Vagina (tissue), 2 donors: ENCODE measurements at places on chromosomes 4 and X.

GRCh38 chrX:24668111-24668510 is 21.0 kb upstream of the PCYT1B start:
- no peak for DNase-seq
- no peak overlapping the region for H3K27ac ChIP-seq
- no peaks in the 10 kb centered on the region for H3K27me3 ChIP-seq
- H3K4me1 ChIP-seq: no peaks in the 10 kb centered on the region
- H3K4me3 ChIP-seq: no peak overlapping the region
- H3K36me3 ChIP-seq: no peaks in the 10 kb centered on the region

DNA sequence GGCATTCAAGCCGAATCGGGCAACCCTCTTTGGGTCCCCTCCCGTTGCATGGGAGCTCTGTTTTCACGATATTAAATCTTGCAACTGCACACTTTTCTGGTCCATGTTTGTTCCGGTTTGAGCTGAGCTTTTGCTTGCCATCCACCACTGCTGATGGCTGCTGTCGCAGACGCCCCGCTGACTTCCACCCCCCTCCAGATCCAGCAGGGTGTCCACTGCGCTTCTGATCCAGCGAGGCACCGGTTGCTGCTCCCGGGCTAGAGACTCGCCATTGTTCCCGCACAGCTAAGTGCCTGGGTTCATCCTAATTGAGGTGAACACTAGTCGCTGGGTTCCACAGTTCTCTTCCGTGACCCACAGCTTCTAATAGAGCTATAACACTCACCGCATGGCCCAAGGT is 13.3 kb downstream of the ACOX3 start:
- no peaks in the 10 kb centered on the region for H3K27me3 ChIP-seq
- H3K4me1 ChIP-seq: peaks cover 32% of the 10 kb centered on the region
- H3K27ac ChIP-seq: no peak overlapping the region

DNA sequence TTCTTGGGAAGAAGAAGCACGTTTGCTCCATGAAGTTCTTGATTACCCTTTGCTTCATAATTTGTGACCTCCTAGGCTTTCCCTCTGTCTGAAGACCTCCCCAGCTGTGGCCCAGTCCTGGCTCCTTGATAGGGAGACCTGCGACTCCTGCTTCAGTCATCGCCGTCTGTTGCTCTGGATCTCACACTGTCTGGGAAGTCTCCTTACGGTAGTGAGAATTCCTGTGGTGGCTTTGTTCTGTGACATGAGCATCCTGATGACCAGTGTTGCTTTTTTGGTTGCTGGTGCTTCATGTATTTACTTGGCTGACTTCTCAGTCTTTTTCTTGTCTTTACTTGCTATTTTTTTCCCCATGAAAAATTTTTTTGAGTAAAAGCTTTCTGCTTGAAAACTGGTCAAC is 44.2 kb downstream of the JADE1 start:
- H3K36me3 ChIP-seq: no peaks in the 10 kb centered on the region
- H3K4me1 ChIP-seq: peaks cover 6% of the 10 kb centered on the region
- no peaks in the 10 kb centered on the region for H3K27me3 ChIP-seq
- DNase-seq: no peak

DNA sequence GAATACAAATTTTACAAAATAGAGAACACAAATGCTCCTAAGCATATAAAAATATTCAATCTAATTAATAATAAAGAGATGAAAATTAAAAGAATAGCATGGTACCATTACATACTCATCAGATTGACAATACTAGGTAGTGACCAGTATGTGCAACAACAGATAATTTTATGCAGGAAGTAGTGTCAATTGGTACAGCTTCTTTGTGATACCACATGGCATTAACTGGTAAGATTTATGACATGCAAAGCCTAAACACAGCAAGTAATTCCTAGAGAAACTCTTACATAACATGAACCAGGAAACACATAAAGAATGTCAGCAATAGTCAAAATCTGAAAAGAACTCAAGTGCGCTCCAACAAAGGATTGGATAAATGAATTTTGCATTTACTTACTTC is 26.3 kb downstream of the CXCL2 start:
- H3K27ac ChIP-seq: no peak overlapping the region
- H3K27me3 ChIP-seq: no peaks in the 10 kb centered on the region
- no peaks in the 10 kb centered on the region for H3K4me1 ChIP-seq
- H3K36me3 ChIP-seq: no peaks in the 10 kb centered on the region
- no peak for DNase-seq
- no peak overlapping the region for H3K4me3 ChIP-seq

DNA sequence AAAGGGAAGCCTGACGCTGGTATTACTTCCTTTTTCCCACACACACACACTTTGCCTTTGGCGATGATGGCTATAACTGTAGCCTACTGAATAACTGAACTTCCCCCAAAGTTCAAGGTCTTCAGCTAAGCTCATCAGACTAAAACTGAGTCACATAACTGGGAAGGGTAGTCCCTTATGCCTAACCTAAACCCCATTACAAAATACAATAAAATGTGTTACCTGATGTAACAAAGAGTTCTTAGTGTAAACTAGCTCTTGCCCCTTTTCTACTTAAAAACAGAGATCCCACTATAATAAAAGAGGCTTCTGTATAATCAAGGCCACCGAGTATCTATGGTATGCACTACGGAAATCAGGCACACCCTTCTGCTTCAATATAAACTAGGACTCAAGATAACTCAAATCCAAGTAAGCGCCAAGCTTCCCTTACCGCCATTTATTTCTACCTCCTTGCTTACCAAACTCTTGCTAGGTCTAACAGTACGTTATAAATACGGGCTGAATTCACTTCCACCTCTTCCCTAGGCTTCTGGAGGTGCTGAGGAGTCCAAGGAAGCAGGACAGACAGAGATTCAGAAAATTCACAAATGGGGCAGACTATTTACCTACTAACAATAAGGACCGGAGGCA is 2.4 kb downstream of the OTUD4 start:
- no peak for DNase-seq
- peaks cover 37% of the 10 kb centered on the region for H3K4me1 ChIP-seq
- H3K36me3 ChIP-seq: no peaks in the 10 kb centered on the region
- peak overlapping the region; percentile 96 for H3K4me3 ChIP-seq
- H3K27me3 ChIP-seq: no peaks in the 10 kb centered on the region

GRCh38 chr4:26020881-26021280 is 106.9 kb downstream of the SMIM20 start:
- no peak for DNase-seq
- no peaks in the 10 kb centered on the region for H3K27me3 ChIP-seq
- no peak overlapping the region for H3K4me3 ChIP-seq
- H3K27ac ChIP-seq: peak overlapping the region; percentile 30
- H3K36me3 ChIP-seq: no peaks in the 10 kb centered on the region
- H3K4me1 ChIP-seq: peaks cover 34% of the 10 kb centered on the region

DNA sequence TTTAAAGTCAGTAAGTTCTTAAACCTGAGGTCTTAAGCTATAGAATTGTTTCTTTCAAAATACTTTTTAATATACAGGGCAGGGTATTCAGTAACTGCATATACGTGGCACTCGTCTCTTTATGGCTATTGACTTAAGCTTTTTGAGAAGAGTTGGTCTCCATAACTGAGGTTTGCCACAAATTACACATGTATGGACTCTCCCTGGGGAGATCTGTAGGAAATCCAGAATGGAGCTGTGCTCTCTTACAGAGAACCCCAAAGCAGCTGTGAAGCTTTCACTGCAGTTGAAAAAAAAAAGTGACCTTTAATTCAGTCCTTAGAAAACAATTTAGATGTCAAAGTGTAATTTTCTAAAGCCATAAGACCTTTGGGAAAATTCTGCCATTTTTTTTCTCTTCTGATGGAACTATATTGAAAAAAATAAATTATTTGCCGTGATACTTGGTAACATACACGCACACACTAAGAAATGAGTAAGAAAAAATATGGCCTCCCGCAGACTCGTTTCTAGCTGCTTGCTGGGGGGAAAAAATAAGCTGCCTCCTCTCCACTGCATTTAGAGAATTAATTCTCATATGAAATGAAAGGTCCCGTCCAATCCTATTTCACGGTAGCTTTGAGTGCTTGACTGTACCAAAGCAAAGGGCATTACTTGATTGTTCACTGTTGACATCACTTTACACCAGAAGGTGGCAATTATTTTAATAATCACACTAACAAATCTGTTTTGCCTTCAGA is 159.4 kb upstream of the TENM3 start:
- DNase-seq: no peak
- H3K36me3 ChIP-seq: no peaks in the 10 kb centered on the region
- no peak overlapping the region for H3K27ac ChIP-seq
- H3K27me3 ChIP-seq: no peaks in the 10 kb centered on the region

- no peak for DNase-seq
- no peak overlapping the region for H3K27ac ChIP-seq
- H3K4me3 ChIP-seq: no peak overlapping the region
- H3K27me3 ChIP-seq: no peaks in the 10 kb centered on the region
These were observed 85.7 kb upstream of the EXOC1L start for GRCh38 chr4:55733932-55734331.

- no peaks in the 10 kb centered on the region for H3K4me1 ChIP-seq
- H3K27ac ChIP-seq: no peak overlapping the region
- H3K27me3 ChIP-seq: no peaks in the 10 kb centered on the region
- no peak overlapping the region for H3K4me3 ChIP-seq
- no peaks in the 10 kb centered on the region for H3K36me3 ChIP-seq
These were observed 158.0 kb downstream of the REPS2 start for GRCh38 chrX:17104433-17104832.

DNA sequence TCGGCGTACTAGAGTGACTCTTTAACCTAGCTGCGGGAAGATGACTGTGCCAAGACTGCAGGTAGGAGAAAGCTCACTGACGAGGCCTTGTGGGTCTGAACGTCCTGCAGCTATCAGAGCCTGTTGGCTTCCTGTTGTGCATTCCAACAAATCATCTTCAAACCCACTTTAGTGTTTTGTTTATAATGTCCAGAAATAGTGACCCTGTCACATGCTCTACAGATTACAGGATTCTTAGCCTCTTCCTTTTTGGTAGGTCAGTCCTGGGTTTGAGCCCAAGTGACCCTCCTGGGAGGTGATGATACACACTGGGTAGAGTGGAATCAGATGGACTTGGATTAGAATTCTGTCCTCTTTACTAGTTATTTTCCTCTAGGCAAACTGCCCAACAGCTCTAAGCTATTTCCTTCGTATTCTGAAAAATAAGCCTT is 33.2 kb downstream of the HTT start:
- no peaks in the 10 kb centered on the region for H3K36me3 ChIP-seq
- H3K4me1 ChIP-seq: peaks cover 27% of the 10 kb centered on the region
- DNase-seq: peak; percentile 64
- H3K27me3 ChIP-seq: no peaks in the 10 kb centered on the region
- H3K27ac ChIP-seq: peak overlapping the region; percentile 80

DNA sequence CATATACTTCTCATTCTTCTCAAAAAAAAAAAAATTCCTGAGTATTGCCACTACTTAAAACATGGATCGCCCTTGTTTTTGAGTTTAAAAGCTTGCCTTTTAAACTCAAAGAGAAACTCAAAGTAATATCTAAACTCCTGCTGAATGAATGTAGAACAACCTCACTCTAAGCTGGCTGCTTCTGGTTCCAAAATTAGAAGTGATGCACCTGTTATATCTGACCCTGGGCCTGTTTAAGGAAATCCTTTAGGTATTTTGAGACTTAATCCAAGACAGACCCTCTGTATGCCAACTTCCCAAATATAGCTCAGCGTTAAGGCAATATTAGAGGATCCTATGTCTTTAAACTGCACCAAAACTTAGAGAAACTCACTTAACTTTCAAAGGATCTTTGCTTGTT is 1.8 kb upstream of the OTUD4 start:
- H3K27ac ChIP-seq: no peak overlapping the region
- H3K27me3 ChIP-seq: no peaks in the 10 kb centered on the region
- DNase-seq: no peak
- no peaks in the 10 kb centered on the region for H3K36me3 ChIP-seq
- H3K4me3 ChIP-seq: no peak overlapping the region

DNA sequence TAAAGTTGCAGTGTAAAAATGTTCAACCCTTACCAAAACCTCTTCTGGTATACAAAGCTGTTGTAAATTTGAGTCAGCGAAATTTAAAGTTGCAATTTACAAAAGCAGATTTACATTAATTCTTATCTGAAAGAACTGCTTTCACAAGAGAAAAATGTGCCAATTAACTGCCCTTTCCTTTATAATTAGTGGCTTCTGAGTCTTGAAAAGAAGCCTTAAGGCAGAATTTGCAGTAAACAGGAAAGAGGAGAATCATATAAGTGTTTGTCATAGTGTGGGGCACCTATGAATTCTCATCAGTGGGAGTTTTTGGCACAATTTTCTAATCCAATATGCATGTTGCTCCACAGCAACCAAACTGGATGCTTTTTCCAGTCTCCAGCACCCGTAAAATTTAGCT is 125.3 kb upstream of the GABRG1 start:
- no peaks in the 10 kb centered on the region for H3K4me1 ChIP-seq
- H3K27ac ChIP-seq: no peak overlapping the region
- no peaks in the 10 kb centered on the region for H3K36me3 ChIP-seq
- DNase-seq: no peak
- H3K4me3 ChIP-seq: no peak overlapping the region

DNA sequence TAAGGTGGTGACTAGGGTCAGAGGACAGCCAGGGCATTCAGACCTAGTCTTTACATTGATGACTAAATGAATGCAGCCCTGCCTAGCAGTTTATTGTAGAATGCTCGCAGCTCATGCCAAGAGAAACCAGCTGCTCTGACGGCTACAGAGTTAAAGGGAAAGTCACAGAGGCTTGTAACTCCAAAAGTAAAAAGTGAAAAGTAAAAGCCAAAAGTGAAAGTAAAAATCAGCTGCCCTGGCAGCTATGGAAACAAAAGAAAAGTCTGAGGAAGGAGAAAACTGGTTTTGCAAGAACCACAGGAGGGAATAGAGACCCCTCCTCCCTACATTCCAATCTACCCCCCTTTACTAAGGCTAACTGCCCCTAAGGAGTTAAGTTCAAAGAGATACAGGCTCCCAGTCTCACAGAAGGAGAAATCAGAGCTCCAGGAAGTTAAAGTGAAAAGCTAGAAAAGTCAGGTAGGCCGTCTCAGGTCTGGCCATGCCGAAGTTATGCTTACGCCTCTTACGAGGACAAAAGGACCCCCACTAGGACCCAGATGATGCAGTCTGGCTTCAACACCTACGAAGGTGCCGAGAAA is 6.0 kb downstream of the GAGE10 start:
- no peak for DNase-seq
- H3K36me3 ChIP-seq: no peaks in the 10 kb centered on the region
- H3K27ac ChIP-seq: peak overlapping the region; percentile 60
- peaks cover 22% of the 10 kb centered on the region for H3K4me1 ChIP-seq
